Fibroblast of skin of back (primary cell): ENCODE measurements at places on chromosomes 2 and 18.
A peak's percentile ranks its signal among the peaks of the same experiment; 100 is the strongest.

DNA sequence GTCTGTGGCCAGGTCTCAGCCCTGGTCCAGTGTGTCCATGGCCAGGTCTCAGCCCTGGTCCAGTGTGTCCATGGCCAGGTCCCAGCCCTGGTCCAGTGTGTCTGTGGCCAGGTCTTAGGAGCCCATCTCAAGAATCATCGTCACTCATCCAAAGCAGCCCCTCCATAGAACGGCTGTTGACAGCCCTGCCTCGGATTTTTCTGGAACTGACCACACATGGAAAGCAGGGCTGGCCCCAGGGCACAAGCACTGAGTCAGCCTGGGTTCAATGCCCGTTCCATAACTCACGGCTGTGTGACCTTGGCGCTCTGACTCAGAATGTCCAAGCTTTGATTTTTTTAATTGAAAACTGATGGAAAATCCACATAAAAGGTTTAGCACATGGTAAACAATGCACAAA lies 59.9 kb upstream of the SNTG2 start:
- DNase-seq: peak; percentile 17

DNA sequence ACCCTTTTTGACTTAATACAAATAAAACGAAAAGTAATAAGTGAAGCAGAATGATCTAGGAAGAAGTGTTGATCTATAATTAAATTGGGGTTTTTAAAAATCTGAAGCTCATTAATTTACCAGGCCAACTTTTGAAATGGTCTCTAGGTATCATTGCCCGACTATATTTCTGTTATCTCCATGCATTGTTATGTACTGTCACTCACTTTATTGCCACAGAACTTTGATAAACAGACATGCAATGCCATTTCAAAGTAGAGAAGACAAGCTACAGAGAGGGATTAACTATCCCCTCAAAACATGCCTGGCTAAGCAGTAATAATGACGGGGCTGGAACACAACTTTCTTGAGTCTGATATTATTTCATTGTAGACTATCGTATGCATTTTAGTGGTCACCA lies 147.6 kb upstream of the ITGA4 start:
- no peak for DNase-seq

- no peak for DNase-seq
These were observed 324.2 kb upstream of the RGPD4 start for GRCh38 chr2:107502539-107502938.

DNA sequence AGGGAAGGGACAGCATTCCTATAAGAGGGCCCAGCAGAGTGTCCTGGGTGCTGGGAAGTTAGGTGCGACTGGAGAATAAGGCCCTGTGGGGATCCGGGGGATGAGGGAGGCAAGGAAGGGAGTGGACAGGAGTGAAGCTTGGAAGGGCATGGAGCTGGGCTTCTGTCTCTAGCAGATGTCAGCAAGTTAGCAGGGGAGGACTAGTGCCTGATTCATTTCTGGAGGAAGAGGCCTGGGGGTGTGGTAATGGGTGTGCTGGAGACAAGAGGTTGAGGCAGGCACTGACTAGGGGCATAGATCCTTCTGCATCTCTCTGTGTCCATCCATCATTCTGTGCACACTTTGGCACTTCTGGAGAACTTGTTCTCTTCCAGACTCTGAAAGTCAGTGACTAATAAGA lies 134.7 kb downstream of the ACOXL start:
- DNase-seq: no peak
